Activated CD4-positive, alpha-beta T cell treated with anti-CD3 and anti-CD28 coated beads, Interleukin-10, Interleukin-2, amounts not matched to agents 100 ng/mL and 50 ng/mL, durations not matched to agents 16 hours and 8 hours (primary cell): ENCODE measurements at places on chromosomes 11 and 22.
A peak's percentile ranks its signal among the peaks of the same experiment; 100 is the strongest.

- DNase-seq, result no peak
These were observed 89.0 kb upstream of the GRK3 start for GRCh38 chr22:25475257-25476022.

DNA sequence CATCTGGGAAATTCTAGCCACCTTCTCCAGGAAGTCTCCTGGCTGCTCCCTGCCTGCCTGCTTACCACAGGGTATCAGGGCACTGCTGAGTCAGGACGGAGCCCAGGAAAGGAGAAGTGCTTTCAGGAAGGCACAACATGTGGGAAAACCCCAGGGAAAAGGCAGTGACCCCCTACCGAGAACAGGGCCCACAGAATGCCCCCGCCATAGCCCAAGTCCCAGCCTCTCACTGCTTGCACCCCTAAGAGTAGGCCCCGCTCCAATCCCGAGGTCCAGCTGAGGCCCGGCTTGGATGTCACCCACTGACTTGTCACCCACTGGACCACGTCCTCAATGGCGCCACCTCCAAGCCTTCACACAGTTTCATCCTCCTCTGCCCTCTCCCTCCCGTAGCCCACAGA is 34.1 kb downstream of the ARAP1 start:
- no peak for DNase-seq

- no peak for DNase-seq
These were observed 67.7 kb upstream of the PPARA start for GRCh38 chr22:46082633-46083032.

- no peak for DNase-seq
These were observed 43.3 kb downstream of the DDX10 start for GRCh38 chr11:108708173-108708572.

GRCh38 chr11:34492806-34493414 is 20.7 kb downstream of the ELF5 start:
- peak; percentile 46 for DNase-seq

DNA sequence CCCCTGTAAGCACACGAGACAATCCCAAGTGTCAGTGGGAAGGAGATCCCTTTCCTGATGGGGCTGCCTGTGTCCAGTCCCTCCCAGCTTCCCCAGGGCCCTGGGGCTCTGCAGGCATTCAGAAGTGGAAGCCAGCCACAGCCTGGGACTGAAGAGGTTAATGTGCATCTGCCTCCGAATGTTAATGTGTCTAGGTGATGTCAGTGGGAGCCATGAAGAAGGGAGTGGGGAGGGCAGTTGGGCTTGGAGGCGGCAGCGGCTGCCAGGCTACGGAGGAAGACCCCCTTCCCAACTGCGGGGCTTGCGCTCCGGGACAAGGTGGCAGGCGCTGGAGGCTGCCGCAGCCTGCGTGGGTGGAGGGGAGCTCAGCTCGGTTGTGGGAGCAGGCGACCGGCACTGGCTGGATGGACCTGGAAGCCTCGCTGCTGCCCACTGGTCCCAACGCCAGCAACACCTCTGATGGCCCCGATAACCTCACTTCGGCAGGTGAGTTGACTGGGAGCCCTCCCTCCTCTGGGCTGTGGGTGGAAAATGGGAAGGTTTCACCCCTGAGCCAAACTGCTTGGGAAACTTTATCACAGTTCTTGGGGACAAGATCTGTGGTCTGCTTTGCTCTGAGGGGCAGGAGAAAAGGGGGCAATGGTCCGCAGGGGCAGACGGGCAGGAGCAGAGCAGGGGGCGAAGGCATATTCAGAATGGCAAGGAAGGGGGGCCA is at the start of gene MCHR1:
Gene MCHR1 (plus strand): TSS at position 236 of the 715 bp plus-strand sequence. CDS start 169 bp downstream, at position 405.
- DNase-seq, result no peak
